Dermis microvascular lymphatic vessel endothelial cell (primary cell): ENCODE measurements at places on chromosomes 3 and 15.

GRCh38 chr3:149207475-149207874 lies 14.2 kb downstream of the CP start:
- DNase-seq, result no peak

DNA sequence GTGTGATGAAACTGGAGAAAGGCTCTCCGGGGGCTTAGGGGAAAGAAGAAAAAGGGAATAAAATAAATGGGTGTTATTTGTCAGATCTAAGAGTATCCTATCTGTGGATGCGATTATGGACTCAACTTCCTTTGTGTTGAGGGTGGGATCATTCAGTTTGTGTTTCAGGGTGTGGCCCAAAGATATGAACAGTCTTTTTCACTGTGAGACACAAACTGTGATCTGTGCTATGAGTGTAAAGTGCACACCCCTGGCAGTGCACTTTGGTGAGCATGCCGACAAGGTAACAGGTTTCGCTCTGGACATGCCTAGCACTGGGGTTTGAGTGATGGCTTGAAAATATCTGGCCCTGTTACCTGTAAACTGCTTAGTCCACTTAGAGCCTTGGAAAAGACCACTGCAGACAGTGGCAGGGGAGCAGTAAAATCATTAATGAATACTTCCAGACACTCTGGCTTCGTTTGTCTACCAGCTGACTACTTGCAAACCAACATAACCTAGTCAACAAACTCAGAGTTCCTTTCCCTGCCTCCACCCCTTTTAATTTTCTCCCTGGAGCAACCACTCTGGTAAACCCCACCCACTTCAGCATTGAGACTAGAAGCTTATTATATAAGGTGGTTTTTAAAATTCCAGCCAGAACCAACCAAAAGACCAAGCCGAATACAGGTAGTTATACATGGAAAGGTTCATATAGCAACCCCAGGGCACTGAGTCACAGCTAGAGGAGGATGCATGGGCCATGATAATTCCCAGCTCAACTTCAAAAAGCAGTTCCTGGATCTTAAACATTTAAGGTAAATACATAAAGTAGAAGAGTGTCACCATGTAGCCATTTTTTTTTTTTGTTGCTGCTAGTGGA lies 55.1 kb downstream of the TAMM41 start:
- no peak for DNase-seq

DNA sequence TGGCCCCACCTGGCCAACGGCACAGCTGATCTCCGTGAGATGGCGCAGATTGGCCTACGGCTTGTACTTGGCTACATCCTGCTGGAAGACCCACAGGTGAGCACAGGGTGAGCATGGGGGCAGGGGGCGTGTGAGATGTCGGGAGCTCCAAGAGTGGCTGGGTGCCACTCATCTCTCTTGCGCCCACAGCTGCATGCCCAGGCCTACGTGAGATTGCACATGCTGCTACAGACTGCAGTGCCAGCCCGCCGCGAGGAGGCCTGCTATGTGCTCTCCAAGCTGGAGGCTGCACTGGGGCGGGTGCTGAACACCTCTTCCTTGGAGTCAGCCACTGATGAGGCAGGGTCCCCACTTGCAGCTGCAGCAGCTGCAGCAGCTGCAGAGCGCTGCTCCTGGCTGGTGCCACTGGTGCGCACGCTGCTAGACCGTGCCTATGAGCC lies 22.3 kb downstream of the NBEAL2 start:
- DNase-seq, result no peak

GRCh38 chr3:60399861-60400845 lies 851.1 kb downstream of the FHIT start:
- DNase-seq, result no peak

- DNase-seq, result no peak
Observed at GRCh38 chr3:186751480-186751879, 31.9 kb upstream of the EIF4A2 start.

DNA sequence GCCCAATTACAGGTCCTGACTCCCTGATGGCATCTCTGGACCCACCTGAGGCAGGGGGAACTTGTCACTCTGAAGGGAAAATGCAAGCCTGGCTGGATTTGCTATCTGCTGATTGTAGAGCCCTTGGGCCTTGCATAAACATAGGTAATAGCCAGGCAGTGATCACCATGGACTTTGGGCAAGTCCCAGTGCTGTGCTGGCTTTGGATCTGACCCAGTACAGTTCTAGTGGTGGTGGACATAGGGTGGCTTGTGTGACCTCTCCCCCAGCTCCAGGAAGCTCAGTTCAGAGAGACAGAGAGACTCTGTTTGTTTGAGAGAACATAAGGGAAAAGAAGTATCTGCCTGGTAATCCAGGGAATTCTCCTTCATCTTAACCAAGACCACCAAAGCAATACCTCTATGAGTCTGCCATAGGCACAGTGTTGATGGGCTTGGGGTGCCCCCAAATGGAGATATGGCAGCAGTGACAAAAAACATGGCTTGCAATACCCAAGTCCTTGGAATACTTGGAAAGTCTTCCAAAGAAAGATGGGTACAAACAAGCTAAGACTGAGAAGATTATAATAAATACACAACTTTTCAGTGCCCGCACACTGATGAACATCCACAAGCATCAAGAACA lies 348.5 kb downstream of the PYDC2 start:
- no peak for DNase-seq

DNA sequence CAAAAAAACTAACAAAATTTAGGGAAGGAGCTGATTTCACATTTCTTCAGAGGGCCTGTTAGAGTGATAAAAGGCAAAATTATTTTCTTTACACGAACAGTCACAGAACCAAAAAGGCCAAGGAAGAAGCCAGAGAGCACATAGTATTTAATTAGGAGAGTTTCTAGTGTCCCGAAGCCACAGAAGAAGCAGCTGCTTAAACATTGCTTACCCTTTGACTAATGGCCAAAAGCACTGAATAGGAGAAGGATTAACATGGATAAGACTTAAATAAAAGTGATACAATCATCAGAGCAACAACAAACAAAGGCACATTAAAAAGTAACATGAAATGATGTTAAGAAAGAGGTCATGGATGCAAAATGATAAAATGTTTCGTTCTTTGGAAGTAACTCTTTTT lies 98.6 kb downstream of the CHL1 start:
- no peak for DNase-seq

DNA sequence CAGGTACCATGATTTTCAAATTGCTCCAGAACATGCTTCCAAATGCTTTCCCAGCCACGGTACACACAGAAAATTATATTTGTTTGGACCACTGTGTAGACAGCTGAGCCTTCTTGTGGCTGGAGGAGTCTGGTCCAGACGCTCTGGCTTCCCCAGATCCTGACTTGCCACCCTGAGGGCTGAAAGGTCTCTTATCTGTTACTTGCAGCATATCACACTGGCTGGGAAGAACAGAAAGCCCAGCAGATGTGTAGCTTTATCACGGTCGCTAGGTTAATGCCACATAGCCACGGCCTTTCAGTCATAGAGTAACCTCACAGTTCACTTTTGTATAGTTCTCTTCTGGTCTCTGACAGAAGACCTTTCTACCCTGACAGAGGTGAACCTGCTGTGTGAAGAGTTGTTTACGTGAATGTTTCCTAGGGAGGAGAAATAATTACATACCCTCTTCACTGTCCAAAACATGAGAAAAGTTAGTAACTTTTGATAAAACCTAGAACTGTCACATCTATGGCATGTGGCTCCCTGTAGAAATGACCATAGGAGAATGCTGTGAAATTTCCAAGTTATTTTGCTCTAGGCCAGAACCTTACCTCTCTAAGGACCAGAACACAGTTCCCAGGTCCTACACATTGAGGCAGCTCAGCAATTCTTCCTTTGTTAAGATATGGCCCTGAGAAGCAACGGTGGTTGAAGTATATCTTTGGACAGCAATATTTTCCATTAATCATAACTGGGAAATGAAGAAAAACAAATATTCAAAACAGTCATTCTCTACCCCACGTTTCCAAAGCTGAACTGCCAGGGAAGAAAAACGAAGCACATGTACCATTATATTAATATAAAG lies 15.8 kb upstream of the STIMATE start:
- DNase-seq, result no peak

DNA sequence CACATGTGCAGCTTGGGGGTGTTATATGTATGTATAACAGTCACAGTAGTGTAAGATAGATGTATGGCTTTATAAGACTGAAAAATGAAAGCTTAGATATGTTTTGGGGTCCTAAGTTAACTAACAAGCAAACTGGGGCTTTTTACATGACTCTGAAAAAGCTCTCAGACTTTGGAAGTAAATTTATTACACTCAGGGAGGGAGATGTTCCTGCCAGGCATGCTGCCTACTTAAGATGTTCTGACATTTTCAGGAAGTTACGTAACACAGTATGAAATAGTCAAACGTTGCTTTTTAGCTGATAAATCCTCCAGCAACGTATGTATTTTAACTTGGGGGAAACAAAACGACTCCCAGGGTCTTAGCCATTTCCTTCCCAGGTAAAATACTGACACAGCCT lies 1.7 kb upstream of the IFT57 start:
- DNase-seq, result no peak

DNA sequence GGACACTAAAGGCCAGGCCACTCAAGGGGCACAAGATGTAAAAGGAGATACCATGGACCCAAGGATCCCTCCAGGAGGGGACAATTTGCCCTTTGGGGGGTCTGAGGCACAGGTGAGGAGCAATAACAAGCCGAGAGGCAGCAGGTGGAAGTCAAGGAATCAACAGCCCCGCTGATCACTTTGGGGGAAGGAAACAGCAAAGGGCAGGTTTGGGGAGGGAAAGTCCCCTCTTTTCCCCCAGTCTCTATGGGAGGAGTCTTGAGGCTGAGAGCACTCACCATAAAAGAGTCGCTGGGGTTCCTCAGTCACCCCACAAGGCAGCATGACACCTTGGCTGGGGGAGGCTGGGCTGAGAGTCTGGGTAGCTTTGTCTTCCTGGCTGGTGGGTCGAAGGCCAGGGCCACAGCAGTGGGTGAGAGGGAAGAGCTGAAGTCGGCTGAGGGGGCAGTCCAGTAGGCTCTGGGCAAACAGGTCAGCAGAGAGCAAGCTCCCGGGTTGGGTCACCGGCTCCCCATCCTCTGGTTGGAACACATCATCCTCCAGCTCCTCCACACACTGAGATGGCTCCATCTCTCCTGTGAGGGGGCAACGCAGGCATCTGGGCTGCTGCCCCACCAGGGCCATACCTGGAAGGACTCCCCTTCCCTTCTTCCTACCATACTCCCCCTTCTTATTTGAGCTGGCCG lies 3.0 kb downstream of the BMF start:
- DNase-seq, result no peak

GRCh38 chr3:105967117-105967516 lies 98.3 kb upstream of the CBLB start:
- DNase-seq, result peak; percentile 1

GRCh38 chr3:140247775-140248174 lies 312.8 kb downstream of the CLSTN2 start:
- DNase-seq, result no peak

- DNase-seq, result no peak
Observed at GRCh38 chr15:29678504-29679034, 143.7 kb downstream of the TJP1 start.

- no peak for DNase-seq
Observed at GRCh38 chr15:99983171-99983885, 250.1 kb upstream of the LYSMD4 start.

GRCh38 chr15:38618242-38618955 lies 53.8 kb upstream of the RASGRP1 start:
- DNase-seq, result no peak

DNA sequence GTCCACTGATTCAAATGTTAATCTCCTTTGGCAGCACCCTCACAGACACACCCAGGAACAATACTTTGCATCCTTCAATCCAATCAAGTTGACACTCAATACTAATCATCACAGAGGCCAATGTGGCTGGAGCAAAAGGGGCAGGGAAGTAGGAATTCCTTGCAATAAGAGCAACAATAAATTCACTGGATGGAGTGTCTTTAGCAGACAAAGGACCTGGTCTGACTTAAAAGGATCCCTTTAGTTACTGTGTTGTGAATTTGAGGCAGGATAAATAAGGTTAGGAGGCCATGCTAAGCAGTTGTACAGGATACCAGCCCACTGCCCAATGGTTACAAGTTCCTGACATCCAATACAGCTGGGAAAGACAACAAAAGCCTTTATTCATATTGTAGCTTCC lies 12.3 kb upstream of the GFM1 start:
- DNase-seq, result no peak

DNA sequence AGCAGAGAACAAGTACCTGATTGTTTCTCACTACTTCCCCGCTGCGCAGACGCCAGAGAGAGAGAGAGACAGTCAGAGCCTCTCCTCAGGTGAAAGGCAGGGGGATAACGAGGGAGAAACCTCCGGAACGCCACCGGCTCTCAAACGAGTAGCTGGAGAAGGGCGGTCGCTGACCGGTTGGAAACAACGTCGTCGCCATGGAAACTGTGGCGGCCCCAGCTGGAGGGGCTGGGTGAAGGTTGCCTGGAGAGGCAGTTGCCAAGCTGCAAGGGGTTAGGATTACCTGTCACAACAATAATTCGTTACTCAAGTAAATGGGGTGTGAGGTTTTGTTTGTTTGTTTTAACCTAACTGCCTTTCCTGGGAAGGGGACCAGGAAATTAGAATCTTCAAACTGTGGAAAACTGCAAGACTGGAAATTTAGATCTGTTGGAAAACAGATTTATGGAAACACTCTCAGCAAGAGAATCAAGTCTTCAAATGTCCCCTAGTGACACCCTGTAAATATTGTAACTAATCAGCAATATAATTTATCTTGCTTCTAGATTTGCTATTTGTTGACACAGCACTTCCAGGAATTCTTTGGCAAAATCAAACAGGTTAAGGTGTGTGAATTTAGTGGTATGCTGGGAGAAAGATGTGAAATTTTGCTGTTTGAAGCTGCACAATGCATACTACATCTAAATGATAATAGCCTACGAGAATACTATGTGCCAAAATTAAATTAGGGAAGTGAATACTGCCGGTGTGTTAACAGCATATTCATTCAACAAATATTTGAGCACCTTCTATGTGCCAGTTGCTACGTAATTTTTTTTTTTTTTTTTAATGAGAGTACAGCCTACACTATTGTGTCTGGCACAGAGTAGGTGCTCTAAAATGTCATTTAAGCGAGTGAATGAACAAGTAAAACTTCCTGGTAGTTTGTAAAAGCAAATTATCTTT lies at the start of gene DNAH12:
TSS of gene DNAH12 (minus strand) at position 164 of the 945 bp plus-strand sequence. CDS start 1,474 bp downstream, outside the sequence.
- DNase-seq, result peak; percentile 72

- no peak for DNase-seq
Observed at GRCh38 chr15:60413231-60413824, 15.5 kb upstream of the ANXA2 start.

DNA sequence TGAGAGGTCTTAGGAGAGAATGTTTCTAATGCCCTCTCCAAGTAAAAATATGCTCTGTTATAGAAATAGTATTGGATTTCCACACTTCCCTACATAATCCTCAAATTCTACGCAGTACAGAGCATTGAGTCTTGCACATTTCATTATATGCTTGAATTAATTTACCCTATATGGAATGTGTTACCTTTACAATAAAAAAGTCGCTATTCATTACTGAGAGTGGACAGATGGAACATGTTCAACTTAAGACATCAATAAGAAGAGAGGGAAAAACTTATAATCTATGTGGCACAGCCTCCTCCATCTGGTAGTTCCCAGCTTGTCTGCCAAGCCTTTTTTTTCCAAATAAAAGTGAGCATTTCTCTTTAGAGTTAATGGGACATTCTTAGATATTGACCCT lies 417.9 kb downstream of the MECOM start:
- no peak for DNase-seq

GRCh38 chr3:186002884-186003472 lies 65.2 kb upstream of the TRA2B start:
- DNase-seq, result no peak
